Hepatocyte (in vitro differentiated cells): ENCODE measurements at places on chromosomes 3 and 15. TPM values are rescaled to one million over a fixed set of nuclear protein-coding genes. Genes with fewer than 3 reads are reported as not detected.
A peak's percentile ranks its signal among the peaks of the same experiment; 100 is the strongest.

DNA sequence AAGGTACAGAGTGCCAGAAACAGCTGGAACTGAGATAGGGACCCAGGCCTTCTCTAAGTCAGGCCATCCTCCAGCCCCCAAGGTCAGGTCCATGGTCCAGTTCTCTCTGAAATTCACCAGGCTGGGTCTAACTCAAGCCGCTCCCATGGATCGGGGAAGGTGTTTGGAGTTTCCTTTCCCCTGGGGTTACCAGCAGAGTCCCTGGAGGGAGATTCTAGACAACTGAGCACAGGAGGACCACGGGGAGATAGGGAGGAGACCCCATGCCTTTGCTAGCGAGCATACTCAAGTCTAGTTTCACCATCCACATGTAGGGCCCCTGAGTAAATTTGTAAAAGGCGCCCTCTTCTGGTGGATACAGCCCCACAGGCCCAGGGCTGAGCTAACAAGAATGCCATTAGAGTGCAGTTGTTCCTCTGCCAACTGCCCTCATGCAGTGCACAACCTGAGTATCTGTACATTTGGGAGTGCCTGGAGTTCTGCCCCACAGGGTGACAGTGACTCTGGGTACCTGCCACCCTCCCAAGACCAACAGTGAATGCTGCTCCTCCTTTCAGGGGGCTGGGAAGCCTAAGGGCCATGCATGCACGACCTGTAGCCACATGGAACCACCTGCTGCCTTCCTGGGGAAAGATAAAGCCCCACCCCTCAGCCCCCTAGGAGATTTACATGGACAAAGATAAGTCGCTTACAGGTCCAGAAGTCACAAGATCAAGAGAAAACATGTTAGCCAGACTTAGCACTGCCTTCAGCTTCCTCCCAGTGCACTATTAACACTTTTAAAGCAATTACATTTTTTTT, 89.0 kb downstream of the IQSEC1 start:
- H3K27ac ChIP-seq: no peak overlapping the region
- H3K27me3 ChIP-seq: no peaks in the 10 kb centered on the region
- H3K4me1 ChIP-seq: peaks cover 8% of the 10 kb centered on the region
- no peaks in the 10 kb centered on the region for H3K36me3 ChIP-seq
- no peak overlapping the region for H3K4me3 ChIP-seq
- peak; percentile 81 for DNase-seq

GRCh38 chr3:127674790-127675189, 2.0 kb downstream of the ABTB1 start:
- no peak overlapping the region for H3K4me3 ChIP-seq
- DNase-seq: no peak
- H3K27me3 ChIP-seq: no peaks in the 10 kb centered on the region
- no peak overlapping the region for H3K27ac ChIP-seq
- H3K36me3 ChIP-seq: no peaks in the 10 kb centered on the region
- H3K4me1 ChIP-seq: peaks cover 5% of the 10 kb centered on the region

DNA sequence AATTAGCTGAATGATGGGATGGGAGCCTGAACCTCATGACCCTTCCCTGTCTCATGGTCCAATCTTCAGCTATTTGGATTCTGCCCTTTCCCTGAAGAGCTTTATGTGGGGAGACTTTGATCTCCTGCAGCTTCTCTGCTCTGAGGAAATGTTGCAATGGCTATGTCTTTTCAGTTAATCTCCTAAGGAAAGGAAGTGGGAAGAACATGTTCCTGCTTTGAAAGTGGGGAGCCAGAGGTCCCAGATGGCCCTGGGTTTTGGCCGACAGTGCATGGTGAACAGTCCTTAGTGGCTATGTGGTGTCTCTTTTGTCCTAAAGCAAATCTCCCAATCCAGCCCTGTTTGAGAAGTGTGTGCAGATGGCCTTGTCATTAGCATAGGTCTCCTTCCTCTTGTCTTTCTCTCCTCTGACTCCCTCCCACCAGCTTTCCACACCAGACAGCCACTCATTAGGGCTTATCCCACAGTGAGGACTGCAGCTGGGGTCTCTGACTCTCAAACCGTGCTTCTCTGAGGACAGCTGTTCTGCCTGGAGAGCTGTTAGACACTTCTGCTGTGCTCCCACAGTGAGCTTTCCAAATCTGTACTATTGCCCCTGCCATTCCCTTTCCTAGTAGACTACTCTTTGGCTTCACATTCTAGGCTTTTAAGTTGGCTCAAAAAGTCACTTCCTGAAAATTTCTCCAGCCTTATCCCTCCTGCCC, 365.8 kb upstream of the UMPS start:
- no peaks in the 10 kb centered on the region for H3K36me3 ChIP-seq
- H3K27me3 ChIP-seq: no peaks in the 10 kb centered on the region
- no peak overlapping the region for H3K4me3 ChIP-seq
- H3K4me1 ChIP-seq: peaks cover 32% of the 10 kb centered on the region
- no peak for DNase-seq

DNA sequence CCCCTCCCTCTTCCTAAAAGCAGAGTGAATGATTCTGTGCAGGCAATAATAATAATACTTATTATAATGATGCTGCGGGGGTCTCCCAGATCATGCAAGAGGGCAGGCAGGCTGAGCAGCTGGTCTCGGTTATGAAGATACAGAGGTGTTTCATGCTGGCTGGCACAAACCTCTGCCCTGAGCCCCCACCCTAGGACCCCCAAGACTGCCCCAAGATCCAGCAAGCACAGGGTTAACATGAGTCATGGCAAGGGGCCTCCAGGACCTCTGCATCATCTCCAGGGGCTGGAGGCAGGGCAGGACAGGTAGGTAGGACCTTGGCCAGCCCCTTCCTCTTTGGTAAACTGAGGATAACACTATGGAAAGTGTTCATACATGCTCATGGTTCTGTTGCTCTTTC, 2.7 kb downstream of the MGLL start:
- peaks cover 49% of the 10 kb centered on the region for H3K4me1 ChIP-seq
- no peaks in the 10 kb centered on the region for H3K36me3 ChIP-seq
- H3K27me3 ChIP-seq: peaks cover 4% of the 10 kb centered on the region
- no peak for DNase-seq
- H3K4me3 ChIP-seq: no peak overlapping the region
- H3K27ac ChIP-seq: no peak overlapping the region

- no peak overlapping the region for H3K27ac ChIP-seq
- no peak for DNase-seq
- no peaks in the 10 kb centered on the region for H3K36me3 ChIP-seq
- no peaks in the 10 kb centered on the region for H3K4me1 ChIP-seq
Measured at GRCh38 chr15:51770902-51771301, 19.5 kb downstream of the TMOD2 start.

- H3K36me3 ChIP-seq: no peaks in the 10 kb centered on the region
- H3K27ac ChIP-seq: peak overlapping the region; percentile 20
- no peaks in the 10 kb centered on the region for H3K27me3 ChIP-seq
- peak; percentile 52 for DNase-seq
- H3K4me1 ChIP-seq: no peaks in the 10 kb centered on the region
Measured at GRCh38 chr3:139906418-139906817, 28.6 kb upstream of the CLSTN2 start.

DNA sequence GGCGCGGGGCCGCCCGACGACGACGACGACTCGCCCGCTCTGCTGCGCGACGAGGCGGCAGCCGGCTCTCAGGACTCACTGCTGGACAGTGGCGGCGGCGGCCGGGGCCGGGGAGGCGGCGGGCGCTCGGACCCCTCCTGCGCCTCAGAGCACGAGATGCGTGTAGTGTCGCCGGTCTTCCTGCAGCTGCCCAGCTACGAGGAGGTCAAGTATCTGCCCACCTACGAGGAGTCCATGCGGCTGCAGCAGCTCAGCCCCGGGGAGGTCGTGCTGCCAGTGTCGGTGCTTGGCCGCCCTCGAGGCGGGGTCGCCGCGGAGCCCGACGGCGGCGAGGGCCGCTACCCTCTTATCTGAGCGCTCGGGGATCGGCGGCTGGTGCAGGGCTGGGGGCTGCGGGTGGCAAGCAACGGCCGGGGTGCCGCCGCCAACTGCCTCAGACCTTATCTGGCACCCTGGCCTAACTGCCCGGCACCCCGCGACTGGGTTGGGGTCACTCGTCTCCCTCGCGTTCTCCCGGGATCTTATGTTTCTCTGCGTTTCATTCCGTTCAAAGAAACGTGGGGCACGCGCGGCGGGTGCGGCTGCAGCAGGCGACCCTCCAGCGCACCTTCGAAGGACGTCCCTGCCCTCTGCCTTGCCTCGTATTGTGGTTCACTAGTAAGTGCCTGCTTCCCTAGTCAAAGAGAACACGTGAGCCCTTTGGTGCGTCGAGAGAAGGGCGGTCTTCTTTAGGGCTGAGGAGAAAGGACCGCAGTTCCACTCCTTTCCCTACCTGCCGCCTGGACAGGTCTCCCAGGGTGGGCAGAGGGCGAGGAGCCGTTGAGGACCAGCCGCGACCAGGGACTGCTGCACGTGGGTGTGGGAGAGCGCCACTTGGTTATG, 1.0 kb downstream of the C3orf80 start:
- peak; percentile 34 for DNase-seq
- no peak overlapping the region for H3K4me3 ChIP-seq
- peaks cover 9% of the 10 kb centered on the region for H3K4me1 ChIP-seq
- peaks cover 76% of the 10 kb centered on the region for H3K27me3 ChIP-seq
- no peaks in the 10 kb centered on the region for H3K36me3 ChIP-seq

- no peak for DNase-seq
- H3K4me3 ChIP-seq: no peak overlapping the region
- no peak overlapping the region for H3K27ac ChIP-seq
- no peaks in the 10 kb centered on the region for H3K27me3 ChIP-seq
- no peaks in the 10 kb centered on the region for H3K36me3 ChIP-seq
Measured at GRCh38 chr3:76308541-76308940, 523.2 kb upstream of the ZNF717 start.

GRCh38 chr3:13102386-13103345, 29.4 kb upstream of the IQSEC1 start:
- no peak overlapping the region for H3K4me3 ChIP-seq
- no peak overlapping the region for H3K27ac ChIP-seq
- no peaks in the 10 kb centered on the region for H3K27me3 ChIP-seq
- H3K36me3 ChIP-seq: no peaks in the 10 kb centered on the region

- no peak overlapping the region for H3K4me3 ChIP-seq
- no peaks in the 10 kb centered on the region for H3K27me3 ChIP-seq
- H3K27ac ChIP-seq: no peak overlapping the region
- peak; percentile 90 for DNase-seq
- H3K36me3 ChIP-seq: no peaks in the 10 kb centered on the region
Measured at GRCh38 chr3:48656061-48656840, 6.4 kb downstream of the CELSR3 start.

DNA sequence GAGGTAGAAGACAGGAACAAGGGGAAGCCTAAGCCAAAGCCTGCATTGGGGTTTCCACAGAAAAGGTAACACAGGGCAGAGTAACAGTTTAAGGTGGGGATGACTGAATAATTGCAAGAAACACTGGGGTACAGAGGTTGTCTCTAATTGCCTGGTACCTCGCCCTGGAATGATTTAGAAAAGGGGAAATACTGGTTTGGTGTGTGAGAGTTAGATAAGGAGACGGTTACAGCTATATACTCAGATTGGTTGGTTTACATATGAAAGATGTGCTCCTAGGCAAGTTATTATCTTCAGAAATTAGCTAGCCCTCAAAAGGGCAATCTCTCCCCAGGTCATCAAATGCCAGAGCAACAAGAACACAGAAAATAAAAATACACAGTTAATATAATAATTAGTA, 58.8 kb downstream of the SMARCC1 start:
- H3K4me3 ChIP-seq: no peak overlapping the region
- no peaks in the 10 kb centered on the region for H3K27me3 ChIP-seq
- H3K27ac ChIP-seq: no peak overlapping the region
- no peak for DNase-seq
- H3K36me3 ChIP-seq: no peaks in the 10 kb centered on the region
- no peaks in the 10 kb centered on the region for H3K4me1 ChIP-seq

GRCh38 chr3:111070772-111071256, 802 bp upstream of the NECTIN3 start:
- no peaks in the 10 kb centered on the region for H3K27me3 ChIP-seq
- DNase-seq: no peak
- H3K4me3 ChIP-seq: peak overlapping the region; percentile 76
- H3K4me1 ChIP-seq: peaks cover 9% of the 10 kb centered on the region
- H3K36me3 ChIP-seq: no peaks in the 10 kb centered on the region

DNA sequence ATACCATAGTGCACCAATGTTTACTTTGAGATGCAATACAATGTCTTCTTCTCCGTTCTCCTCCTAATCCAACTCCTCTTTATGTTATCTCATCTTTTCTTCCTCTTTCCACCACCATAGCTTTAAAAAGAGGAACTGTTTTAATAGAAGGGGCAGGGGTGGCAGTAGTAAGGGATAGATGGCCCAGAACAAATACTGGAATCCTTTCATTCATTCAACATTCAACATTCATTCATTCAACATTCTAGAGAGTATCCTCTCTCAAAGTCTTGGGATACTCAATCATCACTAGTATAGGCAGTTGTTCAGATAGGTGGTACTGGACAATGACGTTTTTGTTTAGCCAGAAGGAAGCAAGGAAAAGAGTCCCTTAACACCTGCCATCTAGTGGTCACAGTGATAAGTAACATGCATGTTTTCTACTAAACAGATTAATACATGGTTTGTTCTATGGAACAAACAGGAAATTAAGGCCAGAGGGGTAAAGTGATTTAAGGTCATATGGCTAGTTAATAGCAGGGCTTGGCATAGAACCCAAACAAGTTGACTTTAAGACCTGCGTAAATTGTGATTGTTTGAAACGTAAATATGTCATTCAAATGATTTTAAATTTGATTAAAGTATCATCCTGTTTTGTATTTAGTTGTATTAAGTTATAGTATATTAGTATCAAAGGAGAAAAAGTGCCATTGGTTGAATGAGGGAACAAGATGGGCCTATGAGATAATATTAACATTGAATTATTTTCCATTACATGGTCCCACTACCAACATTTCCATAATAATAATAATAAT, 26.9 kb upstream of the EHHADH start:
- no peaks in the 10 kb centered on the region for H3K4me1 ChIP-seq
- DNase-seq: peak; percentile 67
- H3K27me3 ChIP-seq: no peaks in the 10 kb centered on the region
- no peak overlapping the region for H3K27ac ChIP-seq
- H3K36me3 ChIP-seq: no peaks in the 10 kb centered on the region
- no peak overlapping the region for H3K4me3 ChIP-seq

- H3K27me3 ChIP-seq: no peaks in the 10 kb centered on the region
- no peak overlapping the region for H3K27ac ChIP-seq
- no peak overlapping the region for H3K4me3 ChIP-seq
- no peaks in the 10 kb centered on the region for H3K4me1 ChIP-seq
- H3K36me3 ChIP-seq: no peaks in the 10 kb centered on the region
Measured at GRCh38 chr3:103787164-103787871, 1352.5 kb downstream of the ZPLD1 start.

Gene GOLGA8N
- total RNA-seq: 1.8 and 3.2 TPM in 2 replicates

Gene HTR3E
- not detected in 2 replicates for total RNA-seq

Gene EFCC1
- 0.23 and 0.76 TPM in 2 replicates for total RNA-seq

Gene WDR93
- total RNA-seq: 0.13 TPM in 1 of 2 replicates, not detected in the other

Gene LRRIQ4
- not detected in 2 replicates for total RNA-seq

Gene TRPM7
- 58.3 and 59.0 TPM in 2 replicates for total RNA-seq
